Spleen (tissue), 13 donors: ENCODE measurements at places on chromosomes 6 and 20. TPM values are rescaled to one million over a fixed set of nuclear protein-coding genes. Genes with fewer than 3 reads are reported as not detected.

CRISP2 gene
- total RNA-seq = not detected

ANKRD60 gene
- not detected for total RNA-seq

CNBD2 gene
- 3.7 TPM for total RNA-seq

DPPA5 gene
- not detected for total RNA-seq

LHFPL5 gene
- total RNA-seq = not detected

EZR gene
- total RNA-seq = 153 TPM

QKI gene
- total RNA-seq = 173 TPM

STX11 gene
- 54.9 TPM for total RNA-seq

SNX9 gene
- 33.5 TPM for total RNA-seq

C6orf58 gene
- total RNA-seq = not detected

ARID1B gene
- 202 TPM for total RNA-seq

HTR1E gene
- not detected for total RNA-seq

MYL9 gene
- 73.9 TPM for total RNA-seq
